ENCODE measurements at places on chromosomes 5 and 9.

- DNase-seq, result peak; percentile 11
Measured at GRCh38 chr9:1837453-1838084, 177.6 kb upstream of the SMARCA2 start.

DNA sequence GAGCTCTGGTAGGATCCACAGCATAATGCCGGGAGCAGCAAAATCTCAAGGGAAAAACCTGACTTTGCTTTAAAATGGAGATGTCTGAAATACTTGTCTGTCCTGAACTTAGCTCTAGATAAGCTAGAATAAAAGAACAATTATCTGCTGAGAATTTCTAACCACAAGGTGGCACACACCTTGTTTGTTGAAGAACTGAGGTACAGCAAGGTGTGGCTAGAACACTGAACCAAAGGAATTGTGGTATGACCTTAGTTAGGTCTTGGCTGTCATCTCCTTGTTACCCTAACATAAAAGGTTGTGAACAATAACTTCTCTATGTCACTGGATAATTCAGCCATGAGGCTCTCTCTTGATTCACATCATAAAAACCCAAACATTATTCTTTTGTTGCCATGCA lies 72.3 kb upstream of the ANXA1 start:
- no peak for DNase-seq

GRCh38 chr5:139014726-139015125 lies 139.6 kb upstream of the LRRTM2 start:
- DNase-seq, result no peak

GRCh38 chr9:90141723-90142122 lies 500.9 kb downstream of the DIRAS2 start:
- no peak for DNase-seq

- no peak for DNase-seq
Measured at GRCh38 chr5:104635227-104635626, 1072.6 kb upstream of the NUDT12 start.

GRCh38 chr9:2132484-2133082 lies 117.4 kb downstream of the SMARCA2 start:
- DNase-seq, result no peak

- no peak for DNase-seq
Measured at GRCh38 chr5:74031536-74031935, 405.5 kb downstream of the ARHGEF28 start.

GRCh38 chr9:106697390-106697749 lies 165.6 kb upstream of the ZNF462 start:
- DNase-seq, result no peak

GRCh38 chr9:134534661-134535080 lies 106.9 kb upstream of the COL5A1 start:
- no peak for DNase-seq

GRCh38 chr9:95053611-95054570 lies 263.6 kb downstream of the FANCC start:
- DNase-seq, result no peak

- no peak for DNase-seq
Measured at GRCh38 chr9:131125038-131125287, 423 bp upstream of the NUP214 start.

DNA sequence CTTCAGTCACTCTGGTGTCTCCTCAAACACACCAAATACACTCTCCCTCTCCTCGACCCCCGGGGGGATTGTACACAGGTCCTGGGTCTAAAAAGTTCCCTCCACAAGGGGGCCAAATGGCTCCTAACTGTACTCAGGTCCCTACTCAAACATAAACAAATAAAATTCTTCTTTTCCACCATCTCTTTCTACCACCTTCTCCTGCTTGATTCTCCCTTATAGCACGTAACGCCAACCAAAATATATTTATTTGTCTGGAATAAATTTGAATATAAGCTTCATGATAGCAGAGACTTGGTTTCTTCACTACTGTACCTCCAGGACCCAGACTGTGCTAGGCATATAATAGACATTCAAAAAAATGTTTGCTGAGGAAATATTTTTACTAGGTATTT lies 21.4 kb downstream of the ZNF608 start:
- DNase-seq, result no peak

DNA sequence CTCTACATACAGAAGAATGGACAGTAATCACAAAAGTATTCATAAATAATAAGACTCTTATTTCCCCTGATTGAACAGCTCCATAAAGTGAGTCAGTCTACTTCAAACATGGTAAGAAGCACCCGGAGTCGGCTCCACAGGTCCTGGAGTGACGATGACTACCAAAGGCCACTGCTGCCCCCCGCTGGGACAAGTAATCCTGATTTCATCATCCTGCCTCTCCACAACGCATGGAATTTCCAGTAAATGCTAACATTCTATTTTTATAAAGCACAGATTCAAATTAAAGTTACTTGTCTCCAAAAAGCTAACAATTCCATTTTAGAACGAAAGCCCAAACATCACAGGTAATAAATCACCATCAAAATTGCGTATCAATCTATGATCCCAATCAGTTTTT lies 16.2 kb downstream of the ATPSCKMT start:
- DNase-seq, result no peak

GRCh38 chr5:62547945-62548630 lies 30.5 kb upstream of the LRRC70 start:
- DNase-seq, result no peak

DNA sequence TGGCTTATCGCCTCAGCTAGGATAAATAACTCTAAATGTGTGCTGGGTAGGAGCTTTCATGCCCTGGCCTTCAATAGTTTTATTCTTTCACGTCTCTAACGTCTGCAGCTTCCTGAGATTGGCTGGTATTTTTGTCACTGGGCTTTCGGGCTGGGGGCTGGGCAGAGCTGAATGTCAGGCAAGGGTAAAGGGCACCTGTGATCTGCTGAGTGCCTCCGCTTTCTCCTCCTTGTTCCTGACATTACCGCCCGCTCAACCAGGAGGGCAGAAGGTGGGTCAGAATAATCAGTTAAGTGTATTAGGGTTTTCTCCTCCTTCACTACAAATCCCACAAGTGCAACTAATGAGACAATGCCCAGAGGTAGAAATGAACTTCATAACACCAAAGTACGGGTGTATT lies 216.6 kb downstream of the TSSK1B start:
- no peak for DNase-seq

- DNase-seq, result no peak
Measured at GRCh38 chr5:85614489-85614888, 1003.3 kb upstream of the COX7C start.

DNA sequence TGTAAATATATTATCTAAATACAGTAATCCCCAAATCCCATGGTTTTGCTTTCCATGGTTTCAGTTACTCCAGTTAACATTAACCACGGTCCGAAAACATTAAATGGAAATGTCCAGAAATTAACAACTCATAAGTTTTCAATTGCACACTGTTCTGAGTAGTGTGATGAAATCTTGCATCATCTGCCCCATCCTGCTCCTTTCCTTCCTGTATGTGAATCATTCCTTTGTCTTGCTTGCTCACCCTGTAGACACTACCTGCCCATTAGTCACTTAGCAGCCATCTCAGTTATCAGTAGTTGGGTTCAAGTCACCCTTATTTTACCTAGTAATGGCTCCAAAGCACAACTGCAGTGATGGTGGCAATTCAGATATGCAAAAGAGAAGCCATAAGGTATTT lies 1568.5 kb upstream of the WWC1 start:
- no peak for DNase-seq

- DNase-seq, result no peak
Measured at GRCh38 chr9:109507421-109507838, 9.3 kb upstream of the PTPN3 start.

- DNase-seq, result no peak
Measured at GRCh38 chr5:112386766-112387165, 32.3 kb downstream of the EPB41L4A start.

DNA sequence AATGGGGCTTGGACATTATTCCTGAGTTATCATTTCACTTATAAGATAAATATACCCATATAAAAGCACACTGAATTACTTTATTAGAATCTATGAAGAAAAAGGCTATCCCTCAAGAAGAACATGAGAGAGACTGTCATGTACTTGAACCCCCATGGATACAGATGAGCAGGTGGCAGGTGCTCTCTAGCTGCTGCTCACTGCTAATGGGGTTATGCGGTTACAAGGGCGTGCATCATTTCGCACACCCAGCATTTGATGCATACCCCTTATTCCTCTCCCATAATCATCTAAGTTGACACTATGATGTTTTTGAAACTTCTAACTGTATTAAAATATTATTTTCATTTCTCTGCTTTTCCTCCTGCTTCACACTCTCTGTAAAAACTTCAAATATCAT lies 16.4 kb downstream of the ITK start:
- DNase-seq, result no peak

DNA sequence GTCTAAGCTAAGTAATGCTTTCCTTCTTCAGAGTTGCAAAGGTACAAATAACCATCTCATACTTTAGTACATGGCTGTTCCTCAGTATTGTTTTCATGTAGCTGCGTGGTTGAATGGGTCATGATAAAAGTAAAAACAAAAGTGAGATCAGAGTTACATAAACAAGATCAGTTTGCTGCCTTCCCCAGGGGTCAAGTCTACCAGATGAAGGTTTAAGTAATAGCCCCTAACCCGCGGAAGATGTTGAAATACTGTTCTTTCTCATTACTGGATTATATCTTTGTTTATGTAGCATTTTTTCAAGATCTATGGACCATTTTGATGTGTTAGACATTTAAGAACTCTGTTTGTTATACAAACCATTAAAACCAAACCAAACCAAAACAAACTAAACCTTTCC lies 34.1 kb upstream of the ARRDC3 start:
- no peak for DNase-seq

GRCh38 chr9:74770508-74771261 lies 117.0 kb downstream of the TRPM6 start:
- peak; percentile 13 for DNase-seq

GRCh38 chr5:32531885-32532520 lies 53.4 kb upstream of the SUB1 start:
- peak; percentile 8 for DNase-seq

Measured in stimulated activated naive CD8-positive, alpha-beta T cell treated with anti-CD3 and anti-CD28 coated beads, Interleukin-15, amount 100 ng/mL, for 72 hours (primary cell).